ENCODE measurements at places on chromosomes 7 and 10.

GRCh38 chr7:16695621-16696237 is 49.7 kb downstream of the BZW2 start:
- DNase-seq: no peak

DNA sequence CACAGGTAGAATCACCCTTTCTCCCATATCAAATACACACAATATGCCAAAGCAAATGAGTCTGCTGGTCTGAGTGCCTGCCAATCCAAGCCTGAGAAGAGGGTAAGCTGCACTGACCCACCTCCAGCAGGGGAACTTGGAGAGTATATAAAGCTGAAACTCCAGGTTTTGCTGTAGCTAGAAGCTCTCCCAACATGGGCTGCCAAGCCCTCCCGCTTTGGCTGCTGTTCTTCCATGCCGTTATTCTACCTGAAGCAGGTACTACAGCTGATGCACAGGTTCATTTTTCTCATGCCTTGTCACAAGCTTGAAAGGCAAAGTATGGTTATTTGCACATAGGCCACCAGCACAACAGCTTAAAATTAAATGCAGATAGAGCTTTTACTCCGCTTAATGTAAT is 21.5 kb upstream of the C10orf120 start:
- no peak for DNase-seq

DNA sequence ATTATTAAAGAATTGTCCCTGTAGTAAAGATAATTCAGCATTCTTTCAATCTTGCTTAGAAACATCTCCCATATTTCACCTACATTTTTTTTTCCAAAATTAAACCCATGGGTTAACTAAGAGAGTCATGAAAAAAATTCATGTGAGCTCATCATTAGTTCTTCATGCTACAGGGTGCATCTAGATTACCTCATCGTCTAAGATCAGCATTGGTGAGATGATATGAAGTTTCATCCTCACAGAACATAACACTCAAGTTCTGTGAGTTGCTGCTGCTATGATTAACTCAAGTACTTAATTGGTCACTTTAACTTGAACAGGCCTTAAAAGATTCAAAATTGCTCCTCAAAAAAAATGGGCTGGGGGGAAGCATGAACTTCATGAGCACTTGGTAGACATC is 50.0 kb downstream of the RAB11FIP2 start:
- peak; percentile 33 for DNase-seq

DNA sequence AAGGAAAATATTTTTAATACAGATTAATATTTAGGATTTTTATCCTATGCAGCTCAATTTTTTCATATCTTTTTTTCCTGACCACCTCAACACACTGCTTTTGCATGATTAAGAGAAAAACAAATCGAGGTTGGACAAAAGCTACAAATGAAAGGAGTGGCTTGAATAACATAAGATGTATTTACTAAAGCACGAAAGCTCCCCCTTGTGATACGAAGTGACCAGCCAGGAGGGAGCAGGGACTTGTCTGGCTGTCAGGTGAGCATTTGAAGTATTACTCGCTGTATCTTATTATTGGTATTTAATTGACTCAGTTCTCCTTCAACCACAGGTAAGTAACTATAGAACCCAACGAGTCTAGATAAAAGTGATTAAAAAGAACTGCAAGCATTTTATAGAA is 265.2 kb upstream of the PHF14 start:
- peak; percentile 60 for DNase-seq

- no peak for DNase-seq
Measured at GRCh38 chr10:29131952-29132547, 156.8 kb upstream of the LYZL1 start.

DNA sequence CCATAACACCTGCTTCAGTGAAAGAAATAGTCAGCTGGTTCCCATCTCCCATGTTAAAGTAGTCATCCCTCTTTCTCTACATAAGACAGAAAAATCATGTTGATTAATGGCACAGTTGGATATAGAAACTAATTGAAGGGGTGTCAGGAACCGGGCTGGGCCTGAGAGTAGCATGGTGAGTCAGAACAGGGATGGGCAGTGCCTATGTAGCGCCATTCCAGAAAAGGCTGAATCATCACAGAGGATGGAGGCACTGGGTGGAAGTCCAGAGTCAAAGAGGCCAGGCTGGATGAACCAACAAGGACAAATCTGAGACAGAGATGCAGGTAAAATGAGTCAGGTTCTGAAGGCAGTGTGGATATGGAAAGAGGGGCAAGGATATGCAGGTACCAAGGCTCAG is 201.2 kb downstream of the LHFPL3 start:
- no peak for DNase-seq

- no peak for DNase-seq
Measured at GRCh38 chr7:30036220-30036619, 8.0 kb downstream of the PLEKHA8 start.

DNA sequence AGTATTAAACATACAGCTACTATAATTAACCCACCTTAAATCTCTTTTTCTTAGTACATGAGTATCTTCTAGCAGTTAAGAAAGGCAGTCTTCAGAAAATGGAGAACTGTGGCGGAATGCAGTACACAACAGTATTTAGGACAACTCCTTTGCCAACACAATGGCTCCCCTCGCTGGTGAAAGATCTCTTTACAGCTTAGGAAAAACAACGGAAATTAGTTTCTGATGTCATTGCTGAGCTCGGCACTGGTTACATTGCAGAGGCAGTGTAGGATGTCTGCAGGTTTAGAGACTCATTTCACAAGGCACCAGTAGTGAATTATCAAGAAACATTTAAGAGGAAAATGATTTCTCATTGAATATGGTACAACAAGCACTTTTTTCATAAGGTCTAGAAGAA is 43.4 kb downstream of the GLRX3 start:
- DNase-seq: peak; percentile 12

GRCh38 chr10:79610601-79611191 is at the start of gene SFTPA1:
Gene SFTPA1 (plus strand): TSS chr10:79610939. CDS start chr10:79611826, 887 bp downstream.
- no peak for DNase-seq

- no peak for DNase-seq
Measured at GRCh38 chr10:2782265-2782664, 285.1 kb upstream of the PFKP start.

DNA sequence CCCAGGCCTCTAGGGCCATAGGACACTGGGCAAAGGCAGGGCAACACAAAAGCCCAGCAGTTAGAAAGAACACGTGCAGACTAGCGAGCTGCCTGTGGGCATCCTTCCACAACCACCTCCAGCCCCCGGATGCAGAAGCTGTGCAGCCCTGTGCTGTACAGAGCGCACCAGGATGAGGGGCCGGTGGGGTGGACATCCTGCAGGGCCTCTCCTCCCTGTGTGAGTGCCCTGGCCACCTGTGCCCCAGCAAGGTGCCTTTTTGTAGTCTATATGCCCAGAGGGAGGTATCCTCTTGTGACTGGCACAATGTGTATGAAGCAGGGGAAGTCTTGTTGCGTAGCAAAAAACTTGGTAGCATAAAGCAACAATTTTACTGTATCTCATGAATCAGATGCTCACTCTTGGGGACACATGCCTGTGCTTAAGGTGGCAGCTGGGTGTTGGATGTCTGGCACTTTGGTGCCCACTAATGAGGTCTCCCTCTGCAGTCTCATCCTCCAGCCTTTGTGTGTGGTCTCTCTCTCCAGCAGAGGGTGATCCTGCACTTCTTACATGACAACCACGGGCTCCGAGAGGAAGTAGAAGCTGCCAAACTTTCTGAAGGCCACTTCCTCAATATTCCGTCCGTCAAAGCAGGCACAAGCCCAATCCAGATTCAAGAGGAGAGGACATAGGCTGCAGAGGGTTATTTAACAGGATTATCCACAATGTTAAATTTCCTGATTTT is 8.7 kb downstream of the NCAPG2 start:
- peak; percentile 6 for DNase-seq

DNA sequence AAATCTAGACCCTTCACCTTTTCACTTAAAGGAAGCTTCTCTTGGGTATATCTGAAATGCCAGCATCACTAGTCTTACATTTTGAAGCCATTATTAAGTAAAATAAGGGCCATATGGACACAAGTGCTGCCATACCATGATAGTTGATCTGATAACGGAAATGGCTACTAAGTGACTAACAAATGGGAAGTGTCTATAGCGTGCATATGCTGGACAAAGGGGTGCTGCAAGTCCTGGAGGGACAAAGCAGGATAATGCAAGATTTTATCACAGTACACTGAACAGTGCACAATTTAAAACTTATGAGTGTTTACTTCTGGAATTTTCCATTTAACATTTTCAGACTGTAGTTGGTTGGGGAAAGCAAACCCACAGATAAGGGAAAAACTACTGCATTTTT is 117.9 kb downstream of the ELMO1 start:
- no peak for DNase-seq

- DNase-seq: no peak
Measured at GRCh38 chr7:33500703-33501701, 371.6 kb downstream of the BBS9 start.

- no peak for DNase-seq
Measured at GRCh38 chr7:150620617-150621371, 11.4 kb downstream of the GIMAP6 start.

- DNase-seq: no peak
Measured at GRCh38 chr10:132560241-132560731, 22.7 kb downstream of the INPP5A start.

DNA sequence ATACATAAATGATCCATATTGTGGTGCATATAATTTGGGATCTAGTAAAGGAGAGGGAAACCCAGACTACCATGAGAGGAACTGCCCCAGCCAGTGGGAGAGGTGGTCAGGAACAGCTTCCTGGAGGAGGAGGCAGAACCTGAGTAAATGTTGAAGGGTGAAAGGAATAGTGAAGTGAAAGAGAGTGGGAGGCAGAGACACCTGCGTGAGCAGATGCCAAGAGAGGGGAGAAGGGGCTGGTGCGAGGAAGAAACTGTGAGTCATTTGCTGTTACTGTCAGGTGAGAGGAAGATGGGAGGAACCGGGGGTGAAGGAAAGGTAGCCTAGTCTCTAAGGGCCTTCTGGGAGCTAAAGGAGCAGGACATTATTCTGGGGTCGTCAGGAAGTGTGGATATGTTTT is 294.8 kb downstream of the GRID1 start:
- no peak for DNase-seq

GRCh38 chr7:77797734-77798393 is 370 bp downstream of the TMEM60 start:
- DNase-seq: no peak

DNA sequence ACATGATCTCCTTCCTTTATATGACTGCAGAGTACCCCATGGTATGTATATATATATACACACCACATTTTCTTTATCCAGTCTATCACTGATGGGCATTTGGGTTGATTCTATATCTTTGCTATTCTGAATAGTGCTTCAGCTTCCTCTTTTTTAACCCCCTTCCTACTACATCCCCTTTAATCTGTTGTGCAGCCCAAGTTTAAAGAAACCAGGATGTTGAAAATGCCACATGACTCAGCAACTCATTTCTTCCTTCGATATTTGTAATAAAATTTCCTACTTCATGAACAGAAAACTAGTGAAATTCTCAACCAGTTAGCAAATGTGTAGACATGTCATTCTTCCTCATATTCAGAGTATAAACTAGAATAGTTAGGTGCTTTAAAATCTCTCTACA is 1245.7 kb upstream of the SORCS1 start:
- no peak for DNase-seq

GRCh38 chr7:4246536-4246935 is 435.6 kb upstream of the FOXK1 start:
- no peak for DNase-seq

DNA sequence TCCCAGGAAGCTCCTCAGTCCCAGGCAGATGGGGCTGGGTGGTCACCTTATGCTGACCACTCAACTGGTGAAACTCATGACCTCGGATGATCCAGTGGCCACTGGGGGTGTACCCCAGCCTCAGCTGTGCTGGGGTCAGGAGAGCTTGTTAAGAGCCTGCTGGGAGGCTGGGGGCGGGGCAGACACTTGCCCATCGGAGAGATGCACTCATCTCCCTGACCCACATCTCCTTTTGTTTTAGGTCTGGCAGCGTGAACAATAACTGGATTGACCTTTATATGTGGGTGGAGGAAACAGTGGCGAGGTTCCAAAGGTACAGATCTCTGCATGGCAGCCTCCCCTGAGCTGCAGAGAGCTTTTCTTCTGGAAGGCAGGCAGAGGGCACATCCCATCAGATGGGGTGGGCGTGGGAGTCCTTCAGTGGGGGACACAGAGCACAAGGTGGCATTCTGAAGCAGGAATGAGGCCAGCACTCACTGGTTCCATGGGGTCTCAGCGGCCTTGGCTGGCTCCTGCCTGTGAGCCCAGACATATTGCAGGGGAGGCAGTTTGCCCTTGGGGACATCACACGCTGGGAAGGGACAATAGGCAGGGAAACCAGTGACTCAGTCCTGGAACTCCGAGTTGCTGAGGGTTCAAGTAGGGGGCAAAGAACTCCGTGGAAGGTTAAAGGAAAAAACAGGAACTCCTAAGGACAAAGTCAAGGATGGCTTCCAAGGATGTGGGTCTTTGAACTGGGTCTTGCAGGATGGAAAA is 5.2 kb downstream of the ANTXRL start:
- DNase-seq: no peak

- no peak for DNase-seq
Measured at GRCh38 chr7:26485367-26485934, 193.8 kb downstream of the SNX10 start.

DNA sequence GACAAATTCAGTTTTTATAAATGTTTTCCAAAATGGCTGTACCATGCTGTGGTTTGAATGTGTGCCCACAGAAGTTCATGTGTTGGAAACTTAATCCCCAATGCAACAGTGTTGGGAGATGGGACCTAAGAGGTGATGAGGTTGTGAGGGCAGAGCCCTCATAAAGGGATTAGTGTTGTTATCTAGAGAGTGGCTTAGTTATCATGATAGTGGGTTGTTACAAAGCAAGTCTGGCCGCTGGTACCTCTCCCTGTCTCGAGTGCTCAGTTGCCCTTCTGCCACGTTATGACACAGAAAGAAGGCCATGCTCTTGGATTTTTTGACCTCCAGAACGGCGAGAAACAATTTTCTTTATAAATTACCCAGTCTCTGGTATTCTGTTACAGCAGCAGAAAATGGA is 119.0 kb downstream of the BTAF1 start:
- DNase-seq: no peak

GRCh38 chr10:65123120-65123519 is 1601.9 kb downstream of the REEP3 start:
- no peak for DNase-seq

DNA sequence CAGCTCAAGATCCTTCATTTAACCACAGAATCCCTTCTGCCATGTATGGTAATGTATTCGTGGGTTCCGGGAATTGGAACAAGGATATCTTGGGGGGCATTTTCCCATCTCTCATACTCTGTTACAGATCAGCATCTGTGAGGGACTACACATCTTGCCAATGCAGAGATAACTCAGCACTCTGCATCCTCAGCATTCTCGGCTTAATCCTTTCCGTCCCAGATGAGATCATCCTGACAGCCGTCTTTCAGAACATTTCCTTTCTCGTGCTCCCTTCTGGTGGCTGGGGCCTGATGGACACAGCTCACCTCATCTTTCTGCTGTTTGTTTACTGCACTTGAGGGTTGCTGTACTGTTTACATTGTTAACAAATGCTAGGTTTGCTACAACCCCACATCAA is 25.3 kb downstream of the FKBP6 start:
- no peak for DNase-seq

DNA sequence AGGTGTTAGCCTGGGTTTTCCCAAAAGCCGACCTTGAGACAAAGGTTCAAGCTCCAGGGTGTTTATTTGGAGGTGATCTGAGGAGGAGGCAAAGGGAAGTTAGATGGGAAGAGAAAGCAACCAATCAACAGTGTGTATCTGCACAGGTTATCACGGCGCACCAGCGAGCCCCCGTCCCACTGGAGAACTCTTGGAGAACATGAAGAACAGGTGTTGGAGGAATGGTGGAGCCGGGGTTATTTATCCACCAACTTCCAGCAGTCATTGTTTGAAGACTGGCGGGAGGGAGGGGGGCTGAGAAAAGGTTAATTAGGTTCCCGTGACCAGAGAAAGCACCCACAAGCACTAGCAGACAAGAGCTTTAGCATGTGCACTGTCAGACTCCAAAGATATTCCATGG is 282.5 kb upstream of the FOXK1 start:
- no peak for DNase-seq
